ENCODE measurements at places on chromosomes 16 and 17. TPM values are rescaled to one million over a fixed set of nuclear protein-coding genes. Genes with fewer than 3 reads are reported as not detected.

The HSD3B7 gene
- 8.2 TPM for total RNA-seq

The JPT1 gene
- total RNA-seq: 454 TPM

The BRICD5 gene
- 3.9 TPM for total RNA-seq

The RPAIN gene
- 61.2 TPM for total RNA-seq

The TP53TG3C gene
- total RNA-seq: not detected

The WNT3 gene
- 31.9 TPM for total RNA-seq

The DNAH2 gene
- 0.11 TPM for total RNA-seq

The GAS2L2 gene
- 0.10 TPM for total RNA-seq

The WDR45B gene
- 150 TPM for total RNA-seq

The TAC4 gene
- total RNA-seq: not detected

The GNGT2 gene
- total RNA-seq: 0.30 TPM

The MFSD6L gene
- 0.07 TPM for total RNA-seq

The TNFRSF17 gene
- total RNA-seq: not detected

GRCh38 chr17:78154903-78155811 is 9.0 kb downstream of the C17orf99 start:
- DNase-seq: no peak

GRCh38 chr17:4678448-4679026 is 25.4 kb downstream of the PELP1 start:
- DNase-seq: no peak

GRCh38 chr16:2142942-2143877 is 5.2 kb upstream of the RAB26 start:
- no peak for DNase-seq

DNA sequence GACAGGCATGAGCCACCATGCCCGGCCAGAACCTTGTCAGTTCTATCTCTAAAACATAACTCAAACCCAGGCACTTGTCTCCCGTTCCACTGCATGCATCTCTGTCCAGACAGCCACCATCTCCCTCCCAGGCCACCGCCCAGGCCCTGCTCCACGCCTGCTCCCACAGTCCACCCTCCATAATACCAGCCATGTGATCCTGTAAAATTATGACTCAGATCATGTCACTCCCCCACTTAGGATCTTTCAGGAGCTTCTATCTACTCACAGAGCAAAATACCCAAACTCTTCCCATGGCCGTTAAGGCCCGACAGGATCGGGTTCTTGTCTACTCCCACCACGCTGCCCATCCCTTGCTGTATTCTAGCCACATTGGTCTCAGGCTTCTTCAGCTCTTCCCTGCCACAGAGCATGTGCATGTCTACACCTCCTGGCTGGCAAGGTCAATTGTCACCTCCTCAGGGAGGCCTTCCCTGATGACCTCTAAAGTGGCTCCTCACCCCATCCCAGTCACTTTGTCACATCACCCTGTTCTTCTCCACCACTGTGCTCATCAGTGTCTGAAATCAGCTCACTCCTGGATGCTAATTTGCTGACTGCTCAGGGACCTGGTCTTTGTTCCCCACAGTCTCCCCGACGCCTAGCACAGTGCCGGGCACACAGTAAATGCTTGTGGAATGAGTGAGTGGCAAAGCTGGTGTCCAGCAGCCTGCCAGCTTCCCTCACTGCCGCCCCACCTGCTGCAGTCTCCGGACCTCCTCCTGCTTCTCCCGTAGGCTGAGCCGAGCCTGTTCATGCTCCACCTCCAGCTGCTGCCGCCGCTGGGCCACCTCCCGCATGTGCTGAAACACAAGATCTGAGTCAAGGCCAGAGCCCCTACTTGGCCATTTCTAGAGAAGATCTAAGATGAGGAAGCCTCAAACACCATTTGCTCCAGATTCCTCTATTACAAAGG is 6.7 kb downstream of the TSPOAP1 start:
- peak; percentile 26 for DNase-seq

DNA sequence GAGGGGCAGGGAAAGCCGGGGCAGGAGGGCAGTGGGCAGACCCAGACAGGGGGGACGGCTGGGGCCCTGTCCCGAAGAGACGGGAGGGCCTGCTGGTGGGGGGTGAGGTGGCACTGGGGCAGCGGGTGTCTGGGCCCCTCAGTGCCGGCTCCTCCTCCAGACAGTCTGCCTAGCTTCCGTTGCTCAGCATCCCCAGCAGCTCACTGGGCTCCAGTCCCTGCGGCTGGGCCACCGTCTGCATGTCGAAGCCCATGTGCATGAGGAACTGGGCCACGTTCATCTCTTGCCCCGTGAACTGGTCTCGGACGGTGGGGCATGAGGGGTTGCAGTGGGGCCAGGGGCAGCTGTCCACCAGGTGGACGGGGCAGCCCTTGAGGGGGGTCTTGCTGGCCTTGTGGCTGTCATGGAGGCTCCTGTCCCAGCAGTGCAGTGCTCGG is 5.8 kb upstream of the MYADML2 start:
- peak; percentile 62 for DNase-seq

DNA sequence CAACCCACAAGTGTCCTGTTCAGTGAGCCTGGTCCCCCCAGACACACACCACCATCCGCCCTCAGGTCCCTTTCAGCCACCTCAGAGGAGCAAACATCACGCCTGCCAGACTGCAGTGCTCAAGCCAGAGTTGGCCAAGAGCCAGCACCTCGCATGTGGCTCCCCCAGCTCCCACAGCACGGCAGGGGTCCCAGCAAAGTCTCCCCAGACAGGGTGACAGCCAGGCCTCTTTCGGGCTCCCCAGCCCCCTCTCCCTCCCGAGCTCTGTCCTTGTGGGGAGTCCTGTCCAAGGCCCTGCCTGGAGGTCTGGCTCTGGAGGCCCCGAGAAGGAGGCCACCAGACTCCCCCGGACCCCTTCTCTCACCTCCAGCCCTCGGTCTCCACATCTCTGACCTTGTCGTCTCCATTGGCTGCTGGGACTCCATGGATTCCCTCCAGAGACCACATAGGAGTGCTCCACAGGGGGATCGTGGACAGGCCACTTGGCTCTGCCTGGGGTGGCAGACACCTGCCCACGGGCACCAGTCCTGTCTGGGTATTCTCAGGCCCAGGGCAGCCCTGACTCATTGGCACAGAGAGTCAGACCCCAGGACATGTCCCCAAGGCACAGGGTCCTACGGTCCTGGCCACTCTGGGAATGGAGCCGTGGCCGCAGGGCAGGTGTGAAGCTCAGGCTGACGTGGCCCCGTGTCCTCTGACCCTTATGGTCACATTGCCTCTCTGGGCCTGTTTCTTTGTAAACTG is 1.8 kb upstream of the MYADML2 start:
- no peak for DNase-seq

GRCh38 chr16:3715430-3715829 is 1.9 kb downstream of the TRAP1 start:
- DNase-seq: no peak

GRCh38 chr16:21184834-21185233 is 26.4 kb downstream of the LDAF1 start:
- DNase-seq: no peak

GRCh38 chr16:11498683-11499082 is 88.0 kb downstream of the LITAF start:
- no peak for DNase-seq

DNA sequence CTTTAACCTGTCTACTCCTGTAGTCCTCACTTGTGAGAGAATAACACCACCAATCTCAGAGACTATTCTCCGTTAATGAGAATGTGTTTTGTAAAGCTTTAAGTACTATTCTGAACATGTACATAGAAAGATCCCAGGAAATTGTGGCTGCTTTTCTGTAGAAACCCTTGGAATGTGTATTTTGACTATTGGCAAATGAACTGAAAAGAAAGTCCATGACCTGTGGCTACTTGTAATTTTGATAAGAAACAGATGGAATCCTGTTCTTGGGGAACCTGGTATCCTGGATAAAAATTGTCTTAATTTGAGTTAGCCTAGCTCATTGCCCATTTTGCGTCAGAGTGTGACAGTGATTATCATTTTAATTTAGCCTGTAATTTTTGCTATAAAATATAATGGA is 9.1 kb downstream of the CTCF start:
- no peak for DNase-seq

DNA sequence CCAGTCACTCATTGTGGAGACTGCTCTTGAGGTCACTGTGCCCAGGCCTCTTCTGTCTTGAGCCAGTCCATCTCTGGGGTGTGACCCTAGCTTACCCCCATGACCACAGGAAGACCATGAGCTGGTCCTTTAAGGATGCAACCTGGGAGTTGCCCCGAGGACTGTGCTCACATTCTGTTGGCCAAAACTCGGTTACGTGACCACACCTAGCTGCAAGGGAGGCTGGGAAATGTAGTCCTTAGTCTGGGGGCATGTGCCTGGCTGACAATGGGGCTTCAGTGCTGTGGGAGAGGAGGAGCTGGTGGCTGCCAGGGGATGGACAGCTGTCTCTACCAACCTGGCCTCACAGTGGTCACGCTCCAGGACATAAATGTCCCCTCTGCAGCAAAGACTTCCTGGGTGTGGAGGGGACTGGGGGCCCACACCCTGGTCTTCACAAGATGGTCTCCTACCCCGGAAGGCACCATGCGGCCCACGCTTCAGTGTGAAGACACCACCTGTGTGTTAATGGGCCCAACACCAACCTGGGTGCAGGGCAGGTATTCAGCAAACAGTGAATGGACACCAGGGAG is 55.4 kb downstream of the JPH3 start:
- DNase-seq: peak; percentile 87

DNA sequence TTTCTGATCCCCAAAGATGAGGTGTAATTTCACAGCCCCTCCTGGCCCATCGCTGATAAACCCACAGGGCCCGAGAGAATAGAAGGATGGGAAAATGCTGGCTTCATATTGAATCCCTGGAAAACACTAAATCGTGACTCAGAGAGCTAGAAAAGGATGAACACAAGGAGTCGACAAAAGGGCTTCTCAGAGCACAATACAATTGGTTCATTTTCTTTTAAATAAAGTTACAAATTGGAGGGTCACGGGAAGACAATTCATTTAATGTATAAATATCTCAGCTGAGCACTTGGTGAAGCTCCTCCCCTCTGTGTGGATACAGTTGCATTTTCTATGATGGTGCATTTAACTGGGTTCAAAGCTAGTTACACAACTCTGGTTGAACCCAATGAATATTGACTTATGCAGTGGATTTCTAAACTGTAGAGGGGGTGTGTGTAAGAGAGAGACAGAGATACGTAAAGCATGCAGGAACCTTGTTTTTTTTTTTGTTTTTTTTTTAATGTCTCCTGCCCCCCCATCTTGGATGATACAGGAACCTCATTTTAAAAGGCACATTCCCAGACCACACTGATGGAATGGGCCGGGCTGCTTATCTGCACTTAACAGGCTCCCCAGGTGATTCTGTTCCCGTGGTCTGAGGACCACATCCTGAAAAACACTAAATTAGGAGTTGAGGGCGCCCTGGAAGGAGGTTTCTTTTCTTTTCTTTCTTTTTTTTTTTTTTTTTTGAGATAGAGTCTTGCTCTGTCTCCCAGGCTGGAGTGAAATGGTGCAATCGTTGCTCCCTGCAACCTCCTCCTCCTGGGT is 14.1 kb downstream of the TTYH2 start:
- DNase-seq: no peak

GRCh38 chr17:8402921-8403536 is 5.4 kb upstream of the RNF222 start:
- no peak for DNase-seq
